Retinal pigment epithelial cell (primary cell): ENCODE measurements at places on chromosomes 1 and 21.

DNA sequence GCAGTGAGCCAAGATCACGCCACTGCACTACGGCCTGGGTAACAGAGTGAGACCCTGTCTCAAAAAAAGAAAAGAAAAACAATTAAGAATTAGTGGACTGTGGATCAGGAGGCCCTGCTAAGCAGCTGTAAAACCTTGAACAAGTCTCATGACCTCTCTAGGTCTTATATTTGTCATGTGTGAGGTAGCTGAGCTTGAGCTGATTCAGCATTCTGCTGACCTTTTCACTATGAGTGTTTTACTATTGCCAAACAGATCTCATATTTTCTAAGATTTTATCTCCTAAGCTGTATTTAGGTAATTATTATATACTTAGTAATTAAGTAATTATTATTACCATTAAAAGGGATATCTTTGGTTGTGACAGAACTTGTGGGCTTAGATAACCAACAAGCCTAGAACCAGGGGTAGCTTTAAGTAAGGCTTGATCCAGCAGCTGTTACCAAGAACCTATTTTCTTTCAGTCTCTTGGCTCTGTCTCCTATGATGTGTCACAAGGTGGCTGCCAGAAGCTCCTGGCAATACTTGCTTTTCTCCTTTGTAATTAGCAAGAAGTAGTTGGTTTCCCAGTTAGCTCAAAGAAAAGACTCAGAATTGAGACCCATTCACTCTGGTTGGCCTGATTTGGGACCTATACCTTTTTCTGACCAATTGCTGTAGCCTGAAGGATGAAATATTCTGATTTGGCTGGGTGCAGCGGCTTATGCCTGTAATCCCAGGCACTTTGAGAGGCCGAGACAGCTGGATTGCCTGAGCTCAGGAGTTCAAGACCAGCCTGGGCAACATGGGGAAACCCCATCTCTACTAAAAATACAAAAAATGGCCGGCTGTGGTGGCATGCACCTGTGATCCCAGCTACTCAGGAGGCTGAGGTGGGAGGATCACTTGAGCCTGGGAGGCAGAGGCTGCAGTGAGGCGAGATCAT lies 8.5 kb upstream of the ZC3H12A start:
- peak; percentile 80 for DNase-seq

GRCh38 chr1:229762891-229763290 lies 136.8 kb downstream of the URB2 start:
- no peak for DNase-seq

- DNase-seq, result no peak
Measured at GRCh38 chr1:156945881-156946661, 25.6 kb downstream of the LRRC71 start.

DNA sequence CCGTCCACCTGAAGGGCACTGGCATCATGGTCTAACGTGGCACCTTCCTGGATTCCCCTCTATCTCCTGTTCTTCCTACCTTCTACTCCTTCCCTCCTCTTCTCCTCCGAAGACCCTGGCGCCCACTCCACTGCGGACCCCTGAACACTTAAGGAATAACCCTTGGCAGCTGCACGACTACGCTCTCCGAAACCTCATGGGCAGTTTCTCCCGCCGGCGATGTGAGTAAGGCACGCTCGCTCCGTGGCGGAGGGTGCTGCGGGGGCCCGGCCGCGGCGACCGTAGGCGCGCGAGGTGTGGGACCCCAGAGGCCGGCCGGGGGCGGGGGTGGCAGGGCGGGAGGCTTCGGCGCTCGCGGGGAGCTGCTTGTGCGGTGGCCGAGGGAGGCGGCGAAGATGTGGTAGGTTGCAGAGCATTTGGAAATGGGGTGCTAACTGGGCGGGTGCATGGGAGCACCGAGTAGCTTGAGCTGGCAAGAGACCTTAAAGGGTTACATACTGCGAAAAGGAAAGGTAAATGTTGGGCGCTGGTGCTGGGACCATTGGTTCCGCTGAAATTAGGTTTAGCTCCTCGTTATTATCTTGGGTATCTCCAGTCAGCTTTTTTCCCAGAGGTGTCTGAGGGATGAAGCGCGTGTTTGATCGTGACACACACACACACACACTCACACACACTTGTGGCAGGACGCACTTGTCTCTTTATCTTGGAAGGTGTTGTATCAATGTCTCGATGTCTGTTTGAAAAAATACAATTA lies 876 bp downstream of the LRRC7 start:
- DNase-seq, result no peak

DNA sequence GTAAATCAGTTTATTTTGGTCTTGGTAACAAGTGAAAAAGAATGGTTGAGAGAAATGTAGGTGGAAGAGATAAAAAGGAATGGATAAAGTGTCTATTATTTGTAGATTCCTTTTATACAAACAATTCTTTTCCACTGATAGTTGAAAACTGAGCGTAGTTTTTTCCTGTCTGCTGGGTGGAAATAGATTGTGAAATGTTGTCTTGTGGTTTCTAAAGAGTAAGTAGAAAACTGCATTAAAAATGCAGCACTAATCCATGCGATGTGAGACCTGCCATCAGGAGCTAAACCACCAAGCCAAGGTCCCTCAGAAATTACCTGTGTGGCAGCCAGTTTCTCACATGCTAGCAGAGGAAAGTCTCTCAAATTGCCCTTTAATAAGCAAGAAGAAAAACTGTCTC lies 103.2 kb upstream of the SLC44A3 start:
- DNase-seq, result no peak

DNA sequence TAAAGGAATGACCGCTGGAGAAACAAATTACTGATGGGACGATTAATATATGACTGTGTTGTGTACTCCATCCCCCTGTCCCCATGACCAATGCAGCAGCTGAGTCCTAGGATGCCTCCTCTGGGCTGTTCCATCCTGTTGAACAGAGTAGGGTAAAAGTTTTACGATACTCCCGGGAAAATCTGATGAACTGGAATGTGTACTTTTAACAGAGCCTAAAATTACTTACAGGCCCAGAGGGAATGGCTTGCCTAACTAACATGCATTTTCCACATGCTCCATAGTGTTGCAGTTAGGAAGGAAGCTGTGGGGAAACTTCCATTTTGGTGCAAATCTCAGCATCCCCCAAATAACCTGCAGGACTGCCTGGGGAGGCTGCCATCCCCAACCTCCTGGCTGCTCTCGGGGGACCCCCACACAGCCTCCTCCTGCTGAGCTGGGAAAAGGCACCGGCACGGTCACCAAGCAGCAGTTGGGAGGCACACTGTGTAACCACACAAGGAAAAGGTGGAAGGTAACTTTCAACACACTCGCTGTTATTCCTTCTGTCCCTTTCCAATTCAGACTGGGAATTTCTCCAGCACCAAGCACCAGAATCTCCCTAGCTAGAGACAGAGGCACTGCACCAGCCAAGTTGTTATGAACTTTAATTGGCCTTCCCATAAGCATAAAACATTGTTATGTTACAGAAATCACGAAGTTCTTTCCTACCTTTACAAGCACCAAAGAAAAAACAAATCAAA lies 97.2 kb downstream of the BCAR3 start:
- DNase-seq, result no peak

DNA sequence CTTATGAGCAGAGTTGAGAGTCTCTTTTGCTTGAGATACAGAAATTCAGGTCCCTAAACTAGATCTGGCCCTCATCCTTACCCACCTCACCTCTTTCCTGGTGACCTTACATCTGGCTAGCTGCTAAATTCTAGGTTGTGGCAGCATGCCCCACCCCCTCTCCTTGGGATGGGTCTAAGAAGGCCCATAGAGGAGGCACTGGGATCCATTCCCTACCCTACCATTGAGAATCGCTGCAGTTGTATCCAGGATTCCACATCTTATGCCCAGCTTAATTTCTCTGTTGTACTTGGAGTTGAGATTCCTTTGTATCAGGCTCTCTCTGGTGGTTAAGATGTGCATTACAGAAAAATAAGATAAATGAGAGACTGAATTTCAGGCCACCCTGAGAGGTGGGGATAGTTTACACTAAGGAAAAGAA lies 9.5 kb upstream of the TMEM39B start:
- no peak for DNase-seq

GRCh38 chr1:108049178-108049819 lies 84.3 kb upstream of the VAV3 start:
- no peak for DNase-seq

GRCh38 chr1:47980501-47980900 lies 16.7 kb downstream of the TRABD2B start:
- DNase-seq, result no peak

GRCh38 chr1:72635719-72636118 lies 353.4 kb upstream of the NEGR1 start:
- DNase-seq, result no peak

GRCh38 chr1:11918799-11919519 lies 7.3 kb downstream of the KIAA2013 start:
- peak; percentile 65 for DNase-seq

- DNase-seq, result no peak
Measured at GRCh38 chr1:231866392-231867331, 240.1 kb downstream of the DISC1 start.
